ENCODE measurements at places on chromosomes 2 and 18.

DNA sequence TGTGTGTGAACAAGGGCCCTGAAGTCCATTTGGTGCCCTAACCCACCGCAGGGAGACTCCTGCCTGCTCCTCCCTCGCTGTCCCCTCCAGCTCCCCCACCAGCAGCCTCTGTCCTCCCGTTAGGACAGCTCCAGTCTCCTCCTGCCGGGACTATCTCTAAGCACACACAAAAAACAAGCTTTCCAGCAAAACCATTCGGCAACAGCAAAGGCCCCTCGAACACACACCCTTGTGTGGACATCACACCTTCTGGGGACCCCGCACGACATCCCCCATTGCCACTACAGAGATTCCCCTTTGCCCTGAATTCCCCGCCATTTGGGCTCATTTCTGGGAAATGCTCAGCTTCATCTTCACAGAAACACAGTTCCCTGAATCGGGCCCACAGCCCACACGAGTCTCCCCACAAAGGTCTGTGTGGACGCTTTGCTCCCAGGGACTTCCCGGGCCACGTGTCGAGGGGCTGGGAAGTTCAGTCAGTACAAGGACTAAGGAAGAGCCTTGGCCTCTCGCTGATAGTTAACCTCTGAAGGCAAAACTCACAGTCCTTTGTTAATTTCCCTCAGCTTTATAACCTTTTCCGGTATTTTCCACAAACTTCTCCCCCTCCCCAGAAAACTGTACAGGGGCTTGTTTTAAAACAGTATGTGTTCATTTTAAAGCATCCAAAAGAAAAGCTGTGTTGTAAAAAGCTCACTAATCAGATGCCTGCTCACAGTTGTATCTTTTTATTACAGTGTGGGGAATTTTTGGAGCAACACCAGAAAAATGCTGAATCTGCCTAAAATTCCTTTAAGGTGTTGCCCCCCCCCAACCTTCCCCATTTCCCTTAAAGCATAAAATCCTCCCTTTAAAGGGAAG, 25.9 kb downstream of the SMAD7 start:
- DNase-seq = no peak

- no peak for DNase-seq
Measured at GRCh38 chr2:45771261-45771660, 119.8 kb downstream of the PRKCE start.

DNA sequence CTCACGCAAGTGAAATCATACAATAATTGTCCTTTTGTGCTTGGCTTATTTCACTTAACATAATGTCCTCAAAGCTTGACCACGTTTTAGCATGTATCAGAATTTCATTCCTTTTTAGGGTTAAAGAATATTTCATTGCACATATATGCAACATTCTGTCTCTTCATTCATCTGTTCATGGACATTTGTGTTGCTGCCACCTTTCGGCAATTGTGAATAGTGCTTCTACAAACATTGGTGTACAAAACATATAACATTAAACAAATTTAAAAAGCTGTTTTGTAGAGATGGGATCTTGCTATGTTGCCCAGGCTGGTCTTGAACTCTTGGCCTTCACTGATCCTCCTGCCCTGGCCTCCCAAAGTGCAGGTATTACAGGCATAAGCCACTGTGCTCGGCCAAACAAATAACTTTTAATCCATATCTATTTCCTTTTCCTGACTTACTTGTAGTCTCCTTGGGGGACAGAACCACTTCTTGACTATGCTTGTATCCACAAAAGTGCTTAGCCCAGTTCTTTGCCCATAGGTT, 209.3 kb downstream of the SLC4A3 start:
- no peak for DNase-seq

DNA sequence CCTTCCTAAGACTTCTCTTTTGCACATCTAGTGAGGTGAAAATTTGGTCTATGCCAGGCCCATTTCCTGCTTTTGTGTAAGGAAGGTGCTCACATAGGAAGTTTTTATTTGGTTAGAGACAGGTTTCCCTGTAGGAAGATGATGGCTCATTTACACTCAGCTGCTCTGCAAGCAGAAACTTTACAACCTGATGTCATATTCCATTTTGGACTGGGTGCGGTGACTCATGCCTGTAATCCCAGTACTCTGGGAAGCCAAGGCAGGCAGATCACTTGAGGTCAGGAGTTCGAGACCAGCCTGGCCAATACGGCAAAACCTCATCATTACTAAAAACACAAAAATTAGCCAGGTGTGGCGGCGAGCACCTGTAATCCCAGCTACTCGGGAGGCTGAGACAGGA, 35.8 kb downstream of the CASP10 start:
- DNase-seq = no peak

GRCh38 chr2:25039126-25039525, 2.8 kb upstream of the EFR3B start:
- no peak for DNase-seq

- no peak for DNase-seq
Measured at GRCh38 chr2:25912851-25913695, 34.8 kb upstream of the ASXL2 start.

DNA sequence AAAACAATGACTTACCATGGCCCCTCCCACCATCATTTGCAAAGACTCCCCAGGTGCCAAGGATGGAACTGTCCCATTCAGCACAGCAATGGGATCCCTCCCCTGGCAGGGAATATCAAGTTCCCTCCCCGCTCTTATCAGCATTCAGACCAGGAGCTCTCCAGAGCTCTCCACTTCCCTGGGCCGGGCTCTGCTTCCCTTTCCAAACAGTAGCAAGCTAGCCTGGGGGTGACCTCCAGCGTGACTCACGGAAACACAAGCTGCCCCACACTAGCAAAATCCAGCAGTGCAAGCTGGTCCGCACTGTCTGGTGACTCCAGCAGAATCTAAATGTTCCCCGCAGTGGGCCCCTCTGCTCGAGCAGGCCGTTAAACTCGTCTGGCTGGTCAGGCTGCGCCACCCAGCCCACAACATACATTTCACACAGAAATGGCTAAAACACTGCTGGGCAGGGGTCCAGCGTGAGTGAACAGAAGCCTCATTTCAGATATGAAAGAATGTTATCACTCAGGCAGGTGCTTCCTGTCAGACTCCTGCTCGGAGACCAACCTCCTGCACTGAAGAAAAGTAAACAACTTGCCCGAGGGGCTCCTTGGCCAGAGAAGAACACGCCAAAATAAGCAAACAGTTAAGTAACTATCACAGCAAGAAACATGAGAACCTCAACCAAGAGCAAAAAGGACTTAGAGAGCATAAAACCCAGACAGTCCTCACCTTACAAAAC, 33.9 kb downstream of the STAT1 start:
- no peak for DNase-seq

DNA sequence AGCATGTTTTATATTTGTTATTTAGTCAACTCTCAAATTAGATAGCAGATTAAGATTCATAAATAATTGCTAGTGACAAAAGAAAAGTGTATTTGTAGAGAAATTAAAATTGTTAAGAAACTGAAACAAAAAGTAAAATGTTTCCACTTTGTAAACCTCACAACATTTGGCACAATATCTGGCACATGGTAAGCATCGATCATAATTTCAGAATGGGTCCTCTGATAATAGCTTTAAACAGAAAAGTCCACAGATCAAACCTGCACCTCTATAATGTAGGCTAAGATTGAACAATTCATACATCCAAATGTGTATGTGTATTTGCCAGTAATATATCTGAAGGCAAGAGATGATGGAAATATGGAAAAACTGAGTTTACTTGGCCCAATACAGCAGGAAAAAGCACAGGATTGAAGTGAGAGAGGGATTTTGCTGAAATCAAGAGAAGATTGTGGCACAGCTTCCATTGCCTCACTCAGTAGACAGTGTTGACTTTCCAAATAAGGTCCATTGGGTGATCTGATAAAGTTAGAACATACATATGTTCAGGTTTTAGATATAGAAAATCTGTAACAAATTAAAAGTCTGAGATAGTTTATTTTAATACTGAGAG, 39.4 kb downstream of the COBLL1 start:
- no peak for DNase-seq

GRCh38 chr2:233022561-233022960, 9.5 kb upstream of the NGEF start:
- no peak for DNase-seq

- DNase-seq = no peak
Measured at GRCh38 chr2:205989271-205990071, 96.5 kb downstream of the INO80D start.

- no peak for DNase-seq
Measured at GRCh38 chr2:226059961-226060627, 660.6 kb downstream of the NYAP2 start.

DNA sequence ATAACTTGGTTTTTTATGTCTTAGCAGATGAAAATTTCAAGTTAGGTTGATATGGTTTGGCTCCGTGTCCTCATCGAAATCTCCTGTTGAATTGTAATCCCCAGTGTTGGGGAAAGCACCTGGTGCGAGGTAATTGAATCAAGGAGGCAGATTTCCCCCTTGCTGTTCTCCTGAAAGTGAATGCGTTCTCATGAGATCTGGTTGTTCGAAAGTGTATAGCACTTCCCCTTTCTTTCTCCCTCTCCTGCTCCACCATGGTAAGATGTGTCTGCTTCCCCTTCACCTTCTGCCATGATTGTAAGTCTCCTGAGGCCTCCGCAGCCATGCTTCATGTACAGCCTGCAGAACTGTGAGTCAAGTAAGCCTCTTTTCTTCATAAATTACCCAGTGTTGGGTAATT, 242.1 kb upstream of the TNP1 start:
- DNase-seq = no peak

- no peak for DNase-seq
Measured at GRCh38 chr2:102736110-102736409, 25.8 kb upstream of the TMEM182 start.

DNA sequence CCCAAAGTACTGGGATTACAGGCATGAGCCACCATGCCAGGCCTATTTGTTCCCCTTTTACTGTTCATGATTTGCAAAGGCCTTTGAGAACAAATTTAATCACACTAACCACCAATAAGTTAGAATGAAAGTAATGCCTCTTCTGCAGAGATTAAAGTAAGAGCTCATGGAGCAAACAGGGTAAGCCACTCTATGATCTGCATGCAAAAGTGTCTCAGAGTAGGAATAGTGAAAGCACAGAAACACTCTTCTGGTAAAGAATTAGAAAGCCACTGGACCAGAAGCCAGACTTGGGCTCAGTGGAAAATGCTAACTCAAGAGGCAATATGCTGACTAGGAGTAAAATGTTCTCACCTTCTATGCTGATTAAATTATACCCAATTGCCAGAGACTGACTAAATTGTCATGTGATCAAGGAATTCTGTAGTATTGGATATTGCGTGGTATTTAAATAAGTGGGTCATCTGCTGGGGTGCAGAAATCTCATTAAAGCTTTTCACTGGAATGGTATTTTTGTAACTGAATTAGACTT, 235.3 kb upstream of the ERBB4 start:
- no peak for DNase-seq

- no peak for DNase-seq
Measured at GRCh38 chr2:163909411-163910080, 173.7 kb upstream of the FIGN start.

GRCh38 chr2:181371782-181372645, 85.2 kb upstream of the ITGA4 start:
- DNase-seq = no peak

DNA sequence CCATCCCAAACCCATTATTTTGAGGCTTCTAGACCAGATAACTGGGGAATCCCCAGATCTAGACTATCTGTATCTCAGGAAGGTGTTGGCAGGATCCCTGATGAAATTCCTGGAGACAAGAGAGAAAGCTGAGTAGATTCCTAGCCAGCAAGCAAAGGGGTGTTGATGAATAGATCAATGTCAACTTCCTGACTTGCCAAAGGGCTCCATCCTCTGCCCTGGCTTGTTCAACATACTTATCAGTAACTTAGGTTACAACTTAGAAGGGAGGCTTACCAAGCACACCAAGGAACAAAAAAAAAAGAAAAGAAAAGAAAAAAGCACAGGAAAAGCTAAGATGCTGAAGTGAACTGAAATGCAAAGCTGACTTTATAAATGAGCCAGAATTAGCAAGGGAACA, 53.3 kb downstream of the TNS1 start:
- DNase-seq = no peak

GRCh38 chr2:126808929-126809328, 89.8 kb upstream of the TEX51 start:
- DNase-seq = no peak

DNA sequence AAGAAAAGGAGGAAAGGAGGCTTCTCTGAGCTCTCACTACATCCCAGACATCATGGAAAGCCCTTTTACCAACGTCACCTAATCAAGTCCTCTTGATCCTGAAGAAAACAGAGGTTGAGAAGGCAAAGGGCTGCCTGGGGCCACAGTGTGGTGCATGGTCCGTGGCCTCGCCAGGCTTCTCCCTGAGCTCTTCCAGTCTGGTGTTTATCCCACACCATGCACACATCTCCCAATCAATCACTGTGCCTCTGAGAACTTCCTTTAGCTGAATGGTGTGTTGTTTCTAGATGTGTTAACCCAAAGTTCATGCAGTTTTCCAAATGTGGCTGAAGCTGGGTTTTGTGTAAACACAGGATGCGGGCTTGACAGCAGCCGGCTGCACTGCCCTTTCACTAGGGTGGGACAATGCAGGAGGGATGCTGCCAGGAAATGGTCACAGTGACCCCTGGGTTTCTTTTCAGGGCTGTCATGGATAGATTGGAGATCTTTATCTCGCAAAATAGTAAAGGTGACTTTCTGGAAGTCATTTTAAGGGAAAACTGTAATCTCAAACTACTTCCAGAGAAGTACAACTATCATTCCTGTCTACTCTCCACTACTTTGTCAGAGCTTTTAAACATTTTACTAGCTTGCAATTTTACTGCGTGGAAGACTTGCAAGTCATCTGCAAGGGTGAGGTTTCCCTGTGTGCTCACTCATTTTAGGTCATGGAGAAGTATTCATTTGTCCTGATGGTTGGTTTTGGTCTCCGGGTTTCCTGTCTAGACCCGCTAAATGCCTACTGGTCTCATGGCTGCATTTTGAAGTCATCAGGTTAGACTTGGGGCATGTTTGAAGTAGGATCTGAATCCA, 54.6 kb downstream of the IL1R2 start:
- DNase-seq = no peak

DNA sequence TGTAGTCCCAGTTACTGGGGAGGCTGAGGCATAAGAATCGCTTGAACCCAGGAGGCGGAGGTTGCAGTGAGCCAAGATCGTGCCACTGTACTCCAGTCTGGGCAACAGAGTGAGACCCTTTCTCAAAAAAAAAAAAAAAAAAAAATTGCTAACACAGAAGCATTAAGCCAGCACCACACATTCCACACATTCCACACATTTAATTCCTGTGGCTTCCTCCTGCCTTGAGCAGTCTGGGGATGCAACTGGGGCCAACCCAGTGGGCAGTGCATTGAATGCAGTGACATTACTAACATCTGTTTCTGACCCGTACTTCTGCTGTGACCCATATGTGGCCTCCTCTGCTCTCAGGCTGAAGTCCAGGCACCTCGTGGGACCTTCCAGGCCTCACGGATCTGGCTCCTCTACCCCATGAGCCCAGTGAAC, 107.0 kb downstream of the BCL2L11 start:
- DNase-seq = no peak

- DNase-seq = no peak
Measured at GRCh38 chr2:48540237-48540935, 10.4 kb downstream of the STON1 start.

- DNase-seq = no peak
Measured at GRCh38 chr2:3597567-3597966, 2.7 kb downstream of the COLEC11 start.

GRCh38 chr2:221915926-221916325, 343.8 kb upstream of the EPHA4 start:
- DNase-seq = no peak
